HFFc6 (cell line): ENCODE measurements at places on chromosomes 5 and 9.

GRCh38 chr9:33429256-33429985 is 18.0 kb downstream of the AQP3 start:
- no peak for DNase-seq

DNA sequence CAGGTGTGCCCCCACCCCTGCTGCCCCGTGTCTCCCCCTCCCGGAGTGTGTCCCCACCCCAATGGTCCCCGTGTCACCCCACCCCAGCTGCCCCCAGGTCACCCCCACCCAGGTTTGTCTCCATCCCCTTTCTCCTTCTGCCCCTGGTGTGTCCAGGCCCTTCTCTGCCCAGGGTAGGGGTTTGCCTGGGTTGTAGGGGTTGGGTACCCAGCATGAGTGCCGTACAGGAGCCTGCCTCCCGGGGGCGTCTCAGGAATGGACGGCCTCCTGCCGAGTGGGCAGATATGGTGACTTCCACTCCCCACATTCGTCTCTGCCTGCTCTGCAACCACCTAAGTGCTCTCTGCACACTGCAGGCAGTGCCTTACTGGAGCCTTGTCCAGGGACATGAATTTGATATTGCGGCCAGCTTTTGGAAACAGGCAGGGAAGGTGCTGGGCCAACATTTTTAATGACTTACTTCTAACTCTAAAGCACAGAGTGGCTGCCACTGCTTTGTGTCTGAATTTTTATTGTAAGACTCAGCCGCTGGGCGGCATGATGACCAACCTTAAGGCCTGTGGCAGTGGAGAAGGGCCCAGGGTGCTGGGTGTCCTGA is 6.7 kb downstream of the LRRC14B start:
- DNase-seq, result no peak

- DNase-seq, result no peak
These were observed 268.3 kb downstream of the PBX3 start for GRCh38 chr9:126015424-126015823.

DNA sequence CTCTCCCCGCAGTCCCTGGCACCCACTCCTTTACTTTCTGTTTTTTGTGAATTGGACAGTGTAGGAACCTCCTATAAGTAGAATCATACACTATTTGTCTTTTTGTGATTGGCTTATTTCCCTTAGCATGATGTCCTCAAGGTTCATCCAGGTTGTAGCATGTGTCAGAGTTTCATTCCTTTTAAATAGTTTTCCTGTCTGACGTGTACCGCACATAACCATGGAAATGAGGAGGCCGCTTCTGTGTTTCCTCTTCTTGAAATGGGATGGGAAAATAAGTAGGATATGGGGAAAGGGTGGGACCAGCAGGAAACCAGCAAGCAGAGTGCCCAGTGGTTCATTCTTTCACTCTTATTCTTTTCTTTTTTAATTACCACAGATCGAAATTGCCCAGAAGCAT is 72.6 kb upstream of the ENTREP1 start:
- no peak for DNase-seq

GRCh38 chr5:168415401-168415800 is 70.9 kb upstream of the RARS1 start:
- DNase-seq, result no peak

- DNase-seq, result peak; percentile 6
These were observed 379.8 kb downstream of the TRIM36 start for GRCh38 chr5:114789773-114790402.

GRCh38 chr5:141902015-141902814 is 21.5 kb upstream of the DELE1 start:
- DNase-seq, result no peak

- no peak for DNase-seq
These were observed 1.6 kb upstream of the GALT start for GRCh38 chr9:34644766-34645314.

GRCh38 chr5:57171816-57172465 is 1.9 kb upstream of the GPBP1 start:
- no peak for DNase-seq

DNA sequence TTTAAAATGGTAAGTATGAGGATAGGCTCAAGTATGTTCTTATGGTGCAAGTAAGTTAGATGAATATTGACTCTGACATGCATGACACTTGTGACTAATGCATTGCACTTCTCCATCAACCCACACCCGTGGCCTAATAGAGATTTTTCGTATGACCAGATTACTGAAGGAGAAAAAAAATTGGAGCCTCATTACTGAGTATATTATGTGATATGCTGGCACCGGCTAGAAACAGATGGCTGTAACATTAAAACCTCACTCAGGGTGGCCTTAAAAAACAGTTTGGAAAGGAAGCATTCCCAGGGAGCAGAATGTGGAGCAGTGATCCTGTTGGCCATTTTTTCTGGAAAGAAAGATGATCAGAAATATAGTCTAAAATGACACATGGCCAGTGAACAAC is 766.4 kb downstream of the PRELID2 start:
- DNase-seq, result peak; percentile 17

GRCh38 chr5:56512313-56512996 is 279.3 kb upstream of the ANKRD55 start:
- no peak for DNase-seq

DNA sequence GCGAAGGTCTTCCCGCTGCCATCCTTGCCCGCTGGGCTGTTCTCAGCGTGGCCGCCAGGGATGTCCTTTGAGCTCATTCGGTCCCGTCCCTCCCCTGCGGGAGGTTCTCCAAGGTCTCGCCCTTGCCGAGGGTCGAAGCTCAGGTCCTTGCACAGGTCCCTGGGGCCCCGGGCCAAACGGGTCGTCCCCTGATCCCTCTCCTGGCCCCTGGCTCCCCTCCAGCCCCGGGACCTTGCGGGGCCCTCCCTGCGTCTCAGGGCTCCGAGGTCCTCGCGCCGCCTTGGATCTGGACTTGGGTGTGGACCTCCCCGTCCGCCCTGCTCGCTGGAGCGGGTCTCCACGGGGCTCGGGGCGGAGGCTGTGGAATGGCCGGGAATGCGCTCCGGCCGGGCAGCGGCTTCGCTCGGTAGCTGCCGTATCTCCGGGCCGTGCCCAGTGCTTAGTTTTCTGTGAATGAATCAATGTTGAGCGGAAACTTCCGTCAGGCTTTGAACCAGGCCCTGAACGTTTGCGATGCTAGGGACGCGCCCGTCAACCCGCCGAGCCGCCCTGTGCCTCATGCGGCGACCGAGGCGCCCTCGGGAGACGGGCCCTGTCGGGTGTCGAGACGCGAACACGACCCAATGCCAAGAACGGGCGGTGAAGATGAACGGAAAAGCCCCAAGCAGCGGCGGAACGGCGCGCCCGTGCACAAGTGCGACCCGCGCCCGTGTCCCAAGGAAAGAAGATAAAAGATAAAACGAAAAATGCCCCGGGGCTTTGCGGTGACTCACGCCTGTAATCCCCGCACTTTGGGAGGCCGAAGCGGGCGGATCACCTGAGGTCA is 780 bp downstream of the RNU6ATAC start:
- DNase-seq, result peak; percentile 49

GRCh38 chr9:114588651-114589526 is 1.3 kb downstream of the ATP6V1G1 start:
- peak; percentile 45 for DNase-seq

GRCh38 chr9:4380406-4380805 is 80.5 kb upstream of the GLIS3 start:
- DNase-seq, result no peak

DNA sequence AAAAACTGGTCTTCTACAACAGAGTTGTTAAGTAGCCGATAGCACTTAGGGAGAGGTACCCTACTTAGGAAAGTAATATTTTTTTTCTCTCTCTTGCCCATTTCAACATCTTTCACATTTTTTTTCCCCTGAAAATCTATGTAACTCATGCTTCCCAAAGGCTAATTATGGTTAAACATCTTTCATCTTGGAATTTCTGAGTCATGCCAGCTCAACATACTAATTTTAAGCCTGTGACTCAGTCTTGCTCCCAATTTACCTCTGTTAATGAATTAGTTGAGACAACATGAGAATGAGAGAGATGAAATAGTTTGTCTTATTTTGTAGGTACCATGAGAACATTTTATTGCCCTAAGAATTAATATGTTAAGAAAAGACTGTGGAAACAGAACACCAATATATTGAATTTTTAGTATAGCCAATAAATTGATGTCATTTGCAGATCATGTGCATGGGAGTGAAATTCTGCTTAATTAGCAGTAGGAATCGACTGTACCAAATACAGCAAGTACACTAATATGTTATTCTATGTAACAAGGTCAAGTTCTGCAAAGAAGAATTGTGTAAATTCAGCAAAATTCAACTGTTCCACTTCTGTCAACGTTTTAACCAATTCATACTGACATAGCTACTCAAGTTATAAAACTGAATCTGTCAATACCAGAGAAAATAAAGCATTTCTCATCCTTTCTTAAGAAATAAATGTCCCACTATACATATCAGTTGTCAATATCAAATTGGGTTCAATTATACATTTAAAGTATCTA is 550.0 kb downstream of the PTPRD start:
- peak; percentile 79 for DNase-seq

- no peak for DNase-seq
These were observed 53.7 kb upstream of the EXOC3 start for GRCh38 chr5:389197-389821.

GRCh38 chr5:113230711-113231652 is 203.8 kb downstream of the TSSK1B start:
- DNase-seq, result peak; percentile 5

DNA sequence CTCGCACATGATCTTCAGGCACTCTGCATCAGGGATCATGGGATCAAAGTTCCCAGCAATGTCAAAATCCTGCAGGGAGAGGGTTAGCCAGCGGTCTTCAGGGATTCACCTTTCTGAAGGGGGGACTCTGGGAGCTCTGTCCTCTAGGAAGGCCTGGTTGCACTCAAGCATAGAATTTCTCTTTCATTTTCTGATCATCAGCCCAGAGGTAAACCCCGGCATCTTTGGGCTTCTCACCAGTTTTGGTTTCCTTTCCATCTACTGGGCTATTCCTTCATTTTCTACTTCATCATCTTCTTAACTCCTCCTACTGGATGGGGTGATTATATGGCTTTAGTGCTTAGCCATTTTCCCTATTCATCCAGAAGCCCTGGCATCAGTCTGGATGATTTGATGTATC is 4.6 kb upstream of the DND1 start:
- DNase-seq, result no peak

- no peak for DNase-seq
These were observed 6.5 kb downstream of the STOM start for GRCh38 chr9:121363622-121363961.

GRCh38 chr5:91362935-91363334 is 20.2 kb downstream of the ARRDC3 start:
- no peak for DNase-seq

GRCh38 chr5:66702426-66702825 is 106.2 kb downstream of the MAST4 start:
- DNase-seq, result no peak

- DNase-seq, result no peak
These were observed 159.3 kb downstream of the SYK start for GRCh38 chr9:90960941-90961340.

- DNase-seq, result no peak
These were observed 68.6 kb downstream of the ERMP1 start for GRCh38 chr9:5764130-5764868.

DNA sequence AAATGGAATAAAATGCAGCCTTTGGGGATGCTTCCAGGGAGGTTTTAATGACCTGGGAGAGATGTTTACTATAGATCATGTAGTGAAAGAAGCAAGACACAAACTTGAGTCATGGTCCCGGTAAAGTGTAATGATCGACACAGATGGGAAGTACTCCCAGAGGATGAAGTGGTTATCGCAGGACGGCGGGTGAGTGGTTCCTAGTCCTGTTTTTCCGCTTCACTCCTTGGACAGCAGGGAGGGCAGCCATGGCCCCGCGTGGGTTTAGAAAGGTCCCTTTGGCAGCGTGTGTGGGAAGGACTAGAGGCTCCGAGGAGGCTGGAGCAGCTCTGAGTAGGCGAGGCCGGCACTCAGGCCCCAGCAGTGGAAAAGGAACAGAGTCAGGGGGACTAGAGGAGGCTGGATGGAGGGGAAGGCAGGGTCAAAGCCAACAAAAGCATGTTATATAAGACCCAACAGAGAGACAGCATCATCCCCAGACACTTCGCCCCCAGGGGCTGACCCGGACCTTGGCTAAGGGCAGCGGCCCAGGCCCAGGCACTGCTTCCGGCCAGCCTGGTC is 49.2 kb upstream of the STXBP1 start:
- DNase-seq, result peak; percentile 83

GRCh38 chr9:133615606-133616188 is 6.5 kb upstream of the FAM163B start:
- DNase-seq, result no peak

- DNase-seq, result no peak
These were observed 124.3 kb upstream of the SAP30L start for GRCh38 chr5:154321546-154321945.

DNA sequence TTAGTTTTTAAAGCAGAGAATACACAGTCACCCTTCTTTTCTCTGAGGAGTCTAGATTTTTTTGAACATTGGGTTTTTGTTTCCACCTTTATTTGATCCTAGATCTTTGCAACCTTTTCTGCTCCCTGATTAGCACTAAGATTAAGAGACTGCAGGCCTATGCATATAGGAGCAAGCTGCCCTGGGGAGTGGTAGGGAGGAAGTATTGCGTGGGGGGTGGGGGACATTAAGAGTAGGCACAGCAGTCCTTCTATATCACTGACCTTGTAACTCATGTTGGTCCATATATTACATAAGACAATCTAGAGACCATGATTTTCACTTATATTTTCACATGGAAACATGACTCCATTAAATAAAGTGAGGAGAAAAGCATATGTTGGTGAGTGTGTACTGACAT is 149.1 kb downstream of the ADGRV1 start:
- no peak for DNase-seq

GRCh38 chr9:127269449-127269848 is 4.9 kb downstream of the GARNL3 start:
- DNase-seq, result no peak

DNA sequence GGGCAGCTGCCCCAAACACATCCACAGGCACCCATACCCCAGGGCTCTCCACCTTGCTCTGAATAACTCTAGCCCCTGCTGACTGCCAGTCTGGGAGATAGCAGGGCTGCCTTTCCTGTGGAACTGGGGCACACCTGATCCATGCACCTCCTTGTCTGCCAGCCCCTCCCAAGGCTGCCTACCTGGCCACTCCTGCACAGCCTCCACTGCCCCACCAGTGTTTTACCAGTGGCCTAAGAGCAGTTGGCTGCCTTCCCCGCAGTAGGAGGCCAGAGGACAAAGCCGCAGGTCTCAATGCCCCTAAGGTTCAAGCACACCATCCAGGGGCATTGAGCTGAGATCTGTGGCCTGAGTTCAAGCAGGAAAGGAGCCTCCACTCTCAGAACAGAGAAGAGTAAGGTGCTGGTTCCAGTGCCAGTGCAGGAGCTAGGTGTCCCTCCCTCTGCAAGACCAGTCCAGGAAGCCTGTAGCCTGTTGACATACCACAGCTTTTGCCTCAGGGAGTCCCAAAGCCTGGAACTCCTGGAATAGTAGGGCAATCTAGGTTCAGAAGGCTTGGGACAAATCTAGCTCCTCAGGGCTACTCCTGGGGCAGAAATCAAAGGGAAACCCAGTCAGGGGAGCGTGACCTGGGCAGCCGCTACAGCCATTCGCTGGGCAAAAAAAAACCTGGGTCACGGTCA is 514.5 kb upstream of the PTGER4 start:
- no peak for DNase-seq

GRCh38 chr9:108022246-108022935 is 532.8 kb upstream of the KLF4 start:
- DNase-seq, result no peak

- peak; percentile 97 for DNase-seq
These were observed 188.7 kb downstream of the HSPA4 start for GRCh38 chr5:133240425-133241091.
